ENCODE measurements at places on chromosomes 3 and 15.
A peak's percentile ranks its signal among the peaks of the same experiment; 100 is the strongest.

DNA sequence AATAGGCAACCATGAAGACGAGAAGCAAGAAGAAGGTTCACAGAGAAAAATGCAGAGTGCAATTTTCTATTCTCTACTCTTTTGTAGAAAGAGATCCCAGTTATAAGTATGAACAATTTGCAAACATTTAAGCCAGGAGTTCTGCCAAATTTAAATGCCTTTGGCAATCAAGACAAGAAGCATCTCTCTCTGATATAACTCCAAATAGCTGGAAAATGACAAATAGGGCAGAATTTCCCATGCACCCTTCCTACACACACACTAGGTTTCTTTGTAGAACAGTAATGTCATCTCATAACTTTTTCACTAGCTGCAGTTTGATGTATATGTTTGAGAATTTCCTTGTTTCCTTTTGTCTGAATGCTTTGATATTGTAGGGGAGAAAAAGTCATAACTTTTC, 333.5 kb upstream of the AZI2 start:
- DNase-seq, result peak; percentile 31

GRCh38 chr15:39997031-39997430, 42.0 kb downstream of the SRP14 start:
- DNase-seq, result peak; percentile 41

DNA sequence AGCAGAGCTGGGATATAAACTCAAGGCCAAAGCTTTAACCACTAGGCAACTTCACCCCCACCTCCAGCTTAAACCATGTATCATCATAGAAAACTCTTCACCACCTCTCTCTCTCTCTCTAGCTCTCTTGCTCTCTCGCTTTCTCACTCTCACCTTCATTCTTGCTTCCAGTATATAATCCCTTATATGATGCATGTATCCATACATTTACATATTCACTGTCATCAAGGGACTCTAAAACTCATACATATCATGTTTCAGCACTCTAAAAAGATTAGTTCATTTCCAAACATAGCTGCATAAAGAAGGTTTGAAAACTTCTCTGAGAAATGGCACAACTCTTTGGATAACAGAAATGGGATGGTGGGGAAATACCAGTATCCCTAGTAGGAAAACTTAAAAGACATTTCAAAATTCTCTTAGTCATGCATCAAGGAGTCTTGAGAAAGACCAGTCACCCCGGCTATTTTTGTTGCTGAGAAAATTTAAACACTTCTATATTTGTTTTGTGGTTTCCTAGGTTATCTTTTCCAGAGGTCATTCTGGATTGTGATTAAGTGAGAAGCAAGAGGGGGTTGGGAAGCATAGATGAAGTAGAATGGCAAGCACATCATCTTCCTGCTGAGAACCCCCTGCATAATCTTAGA, 447.8 kb upstream of the THBS1 start:
- DNase-seq, result peak; percentile 90

- DNase-seq, result peak; percentile 80
Measured at GRCh38 chr3:146814601-146815315, 209.6 kb upstream of the PLSCR5 start.

- no peak for DNase-seq
Measured at GRCh38 chr3:111924283-111924682, 54.5 kb upstream of the ABHD10 start.

DNA sequence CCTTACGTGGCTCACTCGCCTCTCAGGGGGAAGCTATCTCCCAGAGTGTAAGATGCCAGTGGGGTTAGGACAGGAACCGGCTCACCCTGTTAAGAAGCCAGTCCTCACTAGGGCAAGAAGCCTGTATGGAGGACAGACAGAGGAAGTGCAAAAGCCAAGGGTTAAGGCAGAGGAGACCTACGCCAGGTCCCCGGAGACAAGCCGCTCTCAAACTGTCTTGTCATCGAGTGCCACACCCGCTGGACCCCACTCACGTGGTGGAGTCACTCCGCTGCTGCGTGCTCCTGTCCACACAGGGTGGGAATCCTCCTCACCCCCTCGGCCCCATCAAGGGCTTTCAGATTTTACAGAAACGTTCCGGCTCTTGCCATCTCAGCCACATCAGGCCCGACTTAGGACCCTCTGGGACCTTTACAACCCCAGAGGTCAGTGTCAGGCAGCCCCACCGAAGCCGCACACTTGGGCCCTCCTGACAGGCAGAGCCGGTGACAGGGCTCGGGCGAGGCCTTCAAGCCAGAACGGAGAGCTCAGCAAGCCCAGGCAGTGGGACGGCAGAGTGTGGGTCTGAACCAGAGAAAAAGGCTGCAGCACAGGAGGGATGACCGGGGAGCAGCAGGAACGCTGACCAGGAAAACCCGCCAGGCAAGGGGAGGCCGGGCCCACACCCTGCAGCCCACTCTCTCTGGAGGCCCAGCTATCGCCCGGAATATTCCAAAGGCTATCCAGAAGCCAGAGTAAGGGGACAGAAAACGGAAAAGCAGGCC, 61.7 kb downstream of the XXYLT1 start:
- DNase-seq, result peak; percentile 65

DNA sequence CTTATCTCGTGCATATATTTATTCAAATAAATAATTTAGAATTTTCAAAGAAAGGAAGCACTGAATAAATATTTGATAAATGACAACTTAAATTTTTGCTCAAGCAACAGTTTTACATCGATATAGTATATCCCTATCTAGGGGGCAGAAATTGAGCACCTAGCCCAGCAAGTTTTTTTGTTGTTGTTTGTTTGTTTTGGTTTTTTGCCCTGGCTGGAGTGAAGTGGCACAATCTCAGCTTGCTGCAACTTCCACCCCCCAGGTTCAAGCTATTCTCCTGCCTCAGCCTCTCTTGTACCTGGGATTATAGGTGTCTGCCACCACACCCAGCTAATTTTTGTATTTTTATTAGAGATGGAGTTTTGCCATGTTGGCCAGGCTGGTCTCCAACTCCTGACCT, 42.4 kb downstream of the OIP5 start:
- DNase-seq, result no peak

DNA sequence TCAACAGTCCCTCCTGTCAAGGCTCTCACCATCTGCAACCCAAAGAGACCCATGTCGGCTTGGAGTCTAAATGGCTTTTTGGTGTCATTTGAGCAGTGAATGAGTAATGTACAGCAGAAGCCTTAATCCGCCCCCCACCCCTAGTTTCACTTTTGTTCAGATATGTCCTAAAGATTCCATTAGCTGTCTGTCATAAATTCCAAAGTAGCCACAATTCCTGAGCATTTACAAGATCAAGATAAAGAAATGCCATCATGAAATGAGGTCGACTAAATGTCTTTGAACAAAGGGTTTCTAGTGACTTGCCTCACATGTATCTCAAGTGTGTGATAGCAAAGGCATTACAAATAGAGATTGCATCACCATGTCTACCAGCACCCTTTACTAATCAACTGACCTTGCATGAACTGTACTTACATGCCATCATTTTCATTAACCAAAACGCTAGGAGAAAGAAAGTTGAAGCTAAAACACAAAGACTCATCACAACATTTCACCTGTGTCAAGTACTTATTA, 123.8 kb upstream of the PHLDB2 start:
- peak; percentile 79 for DNase-seq

DNA sequence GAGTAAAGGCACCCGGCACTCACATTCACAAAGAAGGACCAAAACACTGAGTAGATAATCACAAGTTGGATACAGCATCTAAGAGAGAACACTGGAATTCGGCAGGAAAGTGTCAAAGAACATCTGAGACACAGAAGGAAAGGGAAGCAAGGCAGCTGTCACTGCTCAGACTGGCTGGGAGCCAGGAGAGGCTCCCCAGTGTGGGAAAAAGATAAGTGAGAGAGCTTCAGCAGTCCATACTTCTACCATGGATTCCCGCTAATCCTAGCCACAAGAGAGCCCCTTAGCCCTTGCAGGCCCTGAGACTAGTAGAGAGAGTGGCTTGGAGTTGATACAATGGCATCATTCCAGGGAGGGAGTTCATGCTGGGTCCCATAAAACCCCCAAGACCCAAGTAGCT, 36.7 kb upstream of the CP start:
- no peak for DNase-seq

GRCh38 chr3:112597945-112598344, 36.1 kb downstream of the SLC35A5 start:
- DNase-seq, result no peak

GRCh38 chr15:84151205-84151931, 84.2 kb upstream of the GOLGA6L4 start:
- DNase-seq, result no peak

GRCh38 chr15:96336108-96336595, 5.7 kb downstream of the NR2F2 start:
- no peak for DNase-seq

DNA sequence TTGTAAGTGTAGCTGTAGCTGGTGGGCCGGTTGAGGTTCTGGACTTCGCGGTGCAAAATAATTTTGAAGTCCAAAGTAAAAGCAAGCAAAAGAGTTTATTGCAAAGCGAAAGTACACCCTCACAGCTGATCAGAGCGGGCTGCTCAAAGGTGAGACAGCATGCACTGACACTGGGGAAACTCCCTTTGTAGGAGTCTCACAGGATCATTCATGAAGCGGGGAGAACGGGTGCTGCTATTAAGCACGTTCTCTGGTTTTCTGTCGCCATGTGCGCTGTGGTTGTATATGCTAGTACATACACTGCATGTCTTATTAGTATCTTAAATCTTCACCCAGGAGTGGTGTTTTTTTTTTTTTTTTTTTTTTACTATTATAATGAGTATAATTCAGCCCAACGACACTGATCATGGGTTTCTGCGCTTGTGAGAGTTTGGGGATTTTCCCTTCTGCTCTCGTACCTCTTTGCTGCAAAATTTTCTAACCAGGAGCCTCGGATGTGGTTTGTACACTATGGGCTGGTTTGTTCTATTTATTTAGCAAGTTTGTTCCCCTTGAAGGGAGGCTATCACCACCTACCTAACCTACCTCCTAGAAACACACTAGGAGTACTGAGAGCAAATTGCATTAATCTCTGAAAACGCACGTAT, 1.4 kb upstream of the AP4E1 start:
- DNase-seq, result peak; percentile 31

DNA sequence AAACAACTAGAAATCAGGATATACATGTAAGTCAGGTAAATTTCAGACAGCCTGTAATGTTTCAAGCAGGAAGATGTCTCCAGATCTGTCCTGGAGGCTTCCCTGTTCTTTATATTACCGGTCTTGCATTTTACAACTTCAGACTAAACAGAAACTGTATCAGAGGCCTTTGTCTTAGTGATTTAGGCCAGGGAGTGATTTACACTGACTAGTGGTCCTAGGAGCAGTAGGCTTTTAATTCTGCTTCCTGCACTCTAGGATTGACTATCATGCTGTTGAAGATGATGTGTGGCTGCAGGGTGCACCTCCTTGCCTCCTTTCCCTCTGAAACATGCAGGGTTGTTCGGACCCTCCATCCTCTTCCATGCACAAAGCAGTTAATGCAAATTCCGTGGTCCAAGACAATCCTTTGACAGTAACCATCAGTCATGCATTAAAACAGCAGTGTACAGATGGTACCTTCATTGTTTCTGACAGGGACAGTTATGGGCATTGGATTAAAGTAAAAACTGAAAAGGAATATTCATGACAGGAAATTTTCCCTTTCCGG, 27.6 kb downstream of the CHRNA7 start:
- DNase-seq, result no peak

DNA sequence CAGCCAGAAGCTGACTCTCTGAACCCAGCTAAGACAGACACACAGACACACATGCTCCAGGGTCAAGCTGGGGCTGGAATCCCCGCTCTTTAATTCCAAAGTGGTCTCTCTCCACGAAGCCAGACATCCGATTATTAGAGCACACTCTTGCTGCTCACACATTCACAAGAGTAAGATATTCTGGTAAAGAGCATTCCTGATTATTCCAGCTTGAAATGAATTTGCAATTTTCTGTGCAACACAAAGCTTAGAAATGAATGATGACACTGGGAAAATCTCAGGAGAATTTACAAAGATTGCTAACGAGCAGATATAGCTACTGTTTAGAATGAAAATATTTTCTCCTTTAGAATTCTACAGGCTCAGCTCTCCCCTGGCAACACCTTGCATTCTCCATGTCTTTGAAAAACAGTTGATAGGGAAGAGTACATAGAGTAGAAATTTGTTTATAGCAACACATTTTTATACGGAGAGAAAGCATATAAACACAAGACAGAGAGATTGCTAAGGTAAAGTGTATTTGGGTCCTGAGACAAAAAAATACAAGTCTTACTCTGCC, 80.6 kb upstream of the EIF1B start:
- no peak for DNase-seq

GRCh38 chr3:159620281-159620680, 368.4 kb upstream of the IL12A start:
- peak; percentile 56 for DNase-seq

- no peak for DNase-seq
Measured at GRCh38 chr15:72421484-72421883, 23.4 kb downstream of the TMEM202 start.

DNA sequence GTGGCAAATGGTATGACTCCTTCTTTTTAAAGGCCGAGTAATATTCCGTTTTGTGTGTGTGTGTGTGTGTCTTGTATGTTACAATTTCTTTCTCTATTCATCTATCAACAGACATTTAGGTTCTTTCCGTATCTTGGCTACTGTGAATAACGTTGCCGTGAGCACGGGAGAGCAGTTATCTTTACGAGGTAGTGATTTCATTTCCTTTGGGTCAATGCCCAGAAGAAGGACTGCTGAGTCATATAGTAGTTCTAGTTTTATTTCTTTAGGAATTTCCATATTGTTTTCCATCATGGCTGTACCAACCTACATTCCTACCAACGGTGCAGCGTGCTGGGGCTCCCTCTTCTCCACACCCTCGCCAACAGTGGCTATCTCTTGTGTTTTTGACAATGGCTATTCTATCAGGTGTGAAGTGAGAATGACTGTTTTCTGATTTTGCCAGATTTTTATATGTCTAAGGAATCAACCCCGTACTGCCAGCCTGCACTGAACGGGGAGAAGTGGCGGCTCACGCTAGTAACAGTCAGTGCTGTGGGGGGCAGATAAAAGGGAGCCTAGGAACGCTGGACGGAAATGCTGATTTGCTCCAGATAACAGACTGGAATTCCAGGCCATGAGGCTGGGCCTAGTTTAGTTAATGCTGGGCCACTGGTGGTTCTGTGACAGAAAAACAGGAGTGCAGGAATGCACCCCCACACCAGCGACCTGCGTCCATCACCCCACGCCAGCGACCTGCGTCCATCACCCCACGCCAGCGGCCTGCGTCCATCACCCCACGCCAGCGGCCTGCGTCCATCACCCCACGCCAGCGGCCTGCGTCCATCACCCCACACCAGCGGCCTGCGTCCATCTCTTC, 168.1 kb downstream of the XXYLT1 start:
- DNase-seq, result peak; percentile 96

DNA sequence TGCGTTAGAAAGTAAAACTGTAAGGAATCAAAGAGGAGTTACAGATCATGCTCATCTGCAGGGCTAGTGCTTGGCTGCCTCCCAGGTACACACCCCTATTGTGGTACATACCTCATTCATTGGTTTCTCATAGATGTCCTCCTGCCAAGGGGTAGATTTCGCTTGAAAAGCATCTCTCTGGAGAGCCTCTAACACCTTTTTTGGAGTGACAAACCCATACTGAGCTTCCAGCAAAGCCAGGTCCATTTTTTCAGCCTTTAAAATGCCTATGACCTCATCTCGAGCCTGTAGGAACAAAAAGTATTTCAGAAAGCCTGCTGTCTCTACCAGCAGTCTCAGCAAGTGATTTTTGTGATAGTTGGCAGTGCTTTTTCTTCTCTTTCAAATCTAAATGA, 112.1 kb downstream of the CMSS1 start:
- DNase-seq, result peak; percentile 71

- DNase-seq, result no peak
Measured at GRCh38 chr3:171443211-171443957, 16.8 kb downstream of the TNIK start.
